Head of caudate nucleus (tissue), 42 donors: ENCODE measurements at places on chromosomes 2 and 18.

- DNase-seq, result no peak
These were observed 31.4 kb upstream of the CD226 start for GRCh38 chr18:69978732-69979715.

DNA sequence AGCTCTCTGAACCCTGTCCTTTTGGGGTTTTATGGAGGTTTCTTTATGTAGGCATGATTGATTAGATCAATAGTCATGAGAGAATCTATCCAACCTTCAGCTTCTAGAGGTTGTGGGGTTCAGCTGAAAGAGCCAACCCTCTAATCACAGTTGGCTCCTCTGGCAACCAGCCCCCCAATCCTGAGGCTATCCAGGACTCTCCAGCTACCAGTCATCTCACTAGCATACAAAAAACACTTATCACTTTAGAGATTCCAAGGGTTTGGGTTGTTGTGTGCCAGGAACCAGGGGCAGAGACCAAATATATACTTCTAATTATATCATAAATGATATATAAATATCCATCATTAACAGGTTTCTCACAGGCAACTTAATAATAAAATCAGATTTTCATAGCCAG is 11.7 kb downstream of the WDPCP start:
- no peak for DNase-seq

DNA sequence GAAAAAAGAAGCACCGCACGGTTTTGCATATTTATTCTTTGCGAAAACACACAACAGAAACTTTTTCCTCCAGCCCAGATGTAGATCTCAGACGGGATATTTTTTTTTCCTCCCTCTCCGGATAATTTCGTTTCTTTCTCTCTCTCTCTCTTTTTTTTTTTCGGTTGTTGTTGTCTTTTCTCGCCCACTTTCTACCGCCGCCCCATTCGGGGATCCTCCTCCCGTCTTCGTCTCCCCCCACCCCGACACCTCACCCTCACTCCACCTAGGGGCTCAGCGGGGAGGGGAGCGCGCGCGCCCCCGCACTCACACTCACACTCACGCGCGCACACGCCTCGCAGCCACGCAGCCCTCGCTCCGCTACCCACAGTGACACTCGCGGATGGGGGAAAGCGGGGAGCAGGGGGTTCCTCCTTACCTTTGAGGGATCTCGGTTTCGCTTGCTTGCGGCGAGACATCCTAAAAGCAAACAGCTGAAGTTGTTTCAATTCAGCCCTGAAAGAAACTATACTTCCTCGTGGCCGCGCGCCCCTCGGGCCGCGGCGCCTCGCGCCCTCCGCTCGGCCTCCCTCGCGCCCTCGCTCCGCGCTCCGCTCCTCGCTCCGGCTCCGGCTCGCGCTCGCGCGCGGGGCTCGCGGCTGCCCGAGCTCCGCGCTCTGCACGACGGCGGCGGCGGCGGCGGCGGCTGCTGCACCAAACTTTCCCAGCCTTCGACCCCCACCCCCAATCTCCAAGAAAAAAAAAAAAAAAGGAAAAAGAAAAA is 1.3 kb downstream of the ZNF521 start:
- DNase-seq, result peak; percentile 64

GRCh38 chr2:202171241-202171825 is 67.1 kb downstream of the SUMO1 start:
- DNase-seq, result peak; percentile 23

GRCh38 chr2:135664623-135665068 is 77.0 kb upstream of the UBXN4 start:
- no peak for DNase-seq

DNA sequence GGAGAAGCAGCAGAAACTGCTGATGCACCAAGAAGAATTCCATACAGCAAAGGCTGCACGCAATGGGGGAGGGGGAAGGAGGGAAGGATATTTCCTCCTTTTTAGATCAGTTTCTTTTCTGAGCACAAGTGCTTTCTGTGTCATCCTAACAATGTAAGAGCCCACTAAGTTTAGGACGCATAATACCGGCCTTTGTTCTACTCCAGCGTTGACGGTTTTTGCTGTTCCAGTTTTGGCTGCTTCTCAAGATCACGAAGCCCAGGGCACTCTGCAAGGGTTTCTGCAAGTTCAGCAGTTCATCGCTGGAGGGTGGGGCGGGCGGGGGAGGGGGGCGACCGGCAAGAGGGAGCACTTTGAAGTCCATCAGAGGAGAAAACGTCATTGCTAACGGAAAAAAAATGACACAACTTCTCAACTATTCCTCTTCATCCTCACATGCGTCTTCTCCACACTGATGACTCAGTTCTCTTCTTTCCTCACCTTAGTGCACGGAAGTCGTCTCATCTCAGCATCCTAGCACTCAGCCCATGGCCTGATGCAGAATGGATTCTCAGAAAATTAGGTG is 8.7 kb downstream of the FAM178B start:
- DNase-seq, result peak; percentile 67

- DNase-seq, result no peak
These were observed 524.7 kb upstream of the CNTNAP5 start for GRCh38 chr2:123500346-123500745.

- DNase-seq, result no peak
These were observed 322.5 kb downstream of the ARHGAP15 start for GRCh38 chr2:143451642-143452281.

DNA sequence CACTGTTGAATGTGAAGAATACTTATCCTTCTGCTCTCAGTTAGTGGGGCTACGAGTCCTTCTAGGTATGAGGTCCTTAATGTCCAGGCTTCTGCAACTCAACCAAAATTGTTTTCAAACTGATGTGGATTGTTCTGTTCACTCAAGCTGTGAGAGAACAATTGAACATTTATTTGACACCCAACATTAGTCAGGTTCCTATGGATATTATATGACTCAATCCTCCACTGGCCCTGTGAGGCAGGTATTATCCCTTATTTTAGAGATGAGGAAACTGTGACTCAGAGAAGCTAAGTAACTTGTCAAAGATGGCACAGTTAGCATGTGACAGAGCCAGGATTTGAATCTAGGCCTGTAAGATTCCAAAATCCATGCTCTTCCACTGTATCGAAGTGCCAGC is 1.2 kb upstream of the LYG2 start:
- no peak for DNase-seq

- DNase-seq, result no peak
These were observed 39.7 kb downstream of the FOSL2 start for GRCh38 chr2:28432362-28432761.

GRCh38 chr2:88028931-88029330 is 12.6 kb upstream of the RNU2-63P start:
- DNase-seq, result no peak

- DNase-seq, result no peak
These were observed 220.7 kb downstream of the PRKCE start for GRCh38 chr2:45872211-45872610.

- DNase-seq, result peak; percentile 54
These were observed 42.4 kb downstream of the HK2 start for GRCh38 chr2:74876081-74876886.

GRCh38 chr18:37460604-37461003 is 105.0 kb downstream of the CELF4 start:
- DNase-seq, result no peak

- no peak for DNase-seq
These were observed 47.2 kb downstream of the CYB5A start for GRCh38 chr18:74244554-74244953.

GRCh38 chr18:74896390-74896991 is 298.8 kb downstream of the ZNF407 start:
- peak; percentile 11 for DNase-seq
